Cardiac fibroblast (primary cell): ENCODE measurements at places on chromosomes 6 and 20.

- DNase-seq = no peak
Measured at GRCh38 chr6:90127595-90127994, 169.0 kb downstream of the BACH2 start.

DNA sequence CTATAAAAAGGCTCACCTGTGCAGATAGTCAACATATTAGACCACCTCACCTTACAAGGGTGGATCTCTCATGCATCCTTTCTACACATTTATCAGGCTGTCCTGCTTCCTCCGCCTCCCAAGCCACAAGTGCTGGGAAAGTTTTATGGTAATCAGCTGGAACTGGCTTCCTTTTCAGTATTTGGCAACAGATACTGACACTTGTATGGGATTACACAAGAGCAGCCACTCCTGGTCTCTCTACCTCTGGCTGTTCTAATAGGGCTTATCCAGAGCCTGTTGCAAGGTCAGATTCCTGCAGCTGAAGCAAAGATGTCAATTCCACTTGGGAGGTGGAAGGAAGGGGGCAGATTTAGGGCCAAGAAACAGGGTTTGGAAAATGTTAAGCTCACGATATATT is 503 bp upstream of the GPLD1 start:
- DNase-seq = peak; percentile 14

DNA sequence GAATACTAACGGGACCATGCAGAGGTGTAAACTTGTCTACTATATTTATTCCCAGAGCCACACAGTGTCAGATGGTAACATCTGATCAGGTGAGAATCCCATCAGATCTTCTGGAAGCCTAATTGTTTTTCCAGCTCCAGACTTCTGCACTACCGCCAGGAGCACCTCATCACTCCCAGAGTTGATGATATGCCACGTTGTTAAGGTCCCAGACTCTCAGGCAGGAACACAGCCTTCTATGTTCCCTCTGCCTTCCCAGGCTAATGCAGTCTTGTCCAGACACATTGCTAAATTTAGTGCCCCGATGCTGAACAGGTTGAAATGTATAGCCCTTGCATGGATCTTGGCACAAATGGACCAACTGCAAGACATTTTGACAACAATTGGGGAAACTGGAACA is 86.2 kb downstream of the PROKR2 start:
- DNase-seq = no peak

DNA sequence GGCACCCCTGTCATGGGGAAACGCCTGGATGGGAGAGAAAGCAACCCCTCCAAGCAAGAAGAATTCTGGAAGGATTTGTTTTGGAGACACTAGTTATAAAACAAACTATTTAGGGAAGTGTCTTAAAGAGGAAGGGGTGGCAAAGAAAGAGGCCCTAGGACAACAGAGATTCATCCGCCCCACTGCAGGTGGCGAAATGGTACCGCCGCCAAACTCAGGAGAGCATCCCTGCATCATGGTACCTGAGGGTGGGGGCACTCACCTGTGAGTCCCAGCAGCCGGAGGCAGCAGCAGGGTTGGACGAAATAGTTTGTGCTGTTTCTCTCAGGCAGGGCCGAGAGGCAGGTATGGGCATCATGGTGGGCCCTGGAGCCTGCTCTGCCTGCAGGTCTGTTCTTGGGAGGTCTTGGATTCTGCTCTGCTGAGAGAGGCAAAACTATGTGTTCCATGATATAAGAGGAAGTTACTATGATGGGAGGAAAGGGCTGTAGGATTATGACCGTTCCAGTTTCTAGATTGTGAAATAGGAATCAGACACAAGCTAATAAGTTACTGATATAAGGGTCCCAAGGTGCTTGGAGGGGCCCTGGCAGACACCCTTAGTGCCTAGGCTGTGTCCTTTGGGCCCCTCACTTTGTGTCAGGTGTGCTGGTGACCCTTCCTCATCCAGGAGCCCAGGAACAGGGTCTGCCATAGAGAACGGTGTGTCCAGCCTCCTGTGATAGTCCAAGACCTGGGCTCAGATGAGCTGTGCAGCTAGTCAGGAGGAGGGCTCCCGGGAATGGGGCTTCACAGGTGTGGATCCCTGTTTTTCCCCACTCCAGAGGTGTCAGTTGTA is 20.4 kb downstream of the SIRPD start:
- DNase-seq = no peak

DNA sequence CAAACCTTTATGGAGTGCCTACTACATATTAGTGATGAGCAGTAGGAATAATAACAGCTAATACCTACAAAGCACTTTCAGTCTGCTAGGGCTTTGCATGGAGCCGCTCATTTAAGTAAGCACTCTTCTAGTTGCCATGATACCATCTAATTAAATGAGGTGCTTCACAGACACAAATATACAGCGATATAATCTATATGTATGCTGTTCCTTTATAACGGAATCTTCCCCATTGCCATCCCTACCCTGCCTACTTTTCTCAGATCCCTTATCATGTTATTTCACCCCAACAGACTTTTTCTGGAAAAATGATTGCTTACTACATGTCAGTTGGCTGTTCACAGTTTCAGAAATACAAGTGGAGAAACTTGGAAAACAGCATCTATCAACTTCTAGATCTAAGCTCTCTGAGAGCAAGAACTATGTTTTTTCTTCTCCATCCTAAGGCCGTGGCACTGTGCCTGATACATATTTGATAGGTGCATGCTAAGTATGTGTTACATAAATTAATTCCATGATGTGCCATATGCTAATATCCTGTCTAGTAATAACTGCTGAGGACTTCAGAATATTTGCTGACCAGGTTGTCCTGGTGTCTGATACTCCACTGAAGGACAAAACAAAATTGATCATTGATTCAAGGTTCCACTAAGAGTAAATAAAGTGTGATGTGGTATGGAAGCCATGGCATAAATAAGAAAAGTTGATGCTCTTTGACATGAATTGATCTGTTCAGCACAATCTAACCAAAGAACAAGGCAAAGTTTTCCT is 124.6 kb downstream of the GMPR start:
- no peak for DNase-seq

DNA sequence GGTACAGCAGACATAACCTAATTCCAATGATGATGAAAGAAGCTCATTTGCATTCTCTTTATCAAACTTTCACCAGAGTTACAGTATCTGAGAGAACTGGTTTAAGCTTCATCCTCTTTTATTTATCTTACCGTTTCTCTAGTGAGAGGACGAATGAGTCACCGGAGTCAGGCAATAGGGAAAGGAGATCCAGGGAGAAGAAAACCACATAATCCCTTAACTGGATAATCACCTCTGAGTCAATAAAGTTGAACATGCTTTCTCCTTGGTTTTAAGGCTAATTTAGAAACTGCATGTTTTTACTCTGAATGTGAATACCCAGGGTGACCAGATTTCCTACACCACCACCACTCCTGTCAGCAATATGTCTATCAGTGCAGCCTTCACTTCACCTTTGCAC is 313.7 kb upstream of the TBX18 start:
- DNase-seq = peak; percentile 84

GRCh38 chr20:43681468-43681942 is 14.6 kb downstream of the MYBL2 start:
- DNase-seq = no peak
